Mesendoderm (in vitro differentiated cells): ENCODE measurements at places on chromosomes 2 and 18.

DNA sequence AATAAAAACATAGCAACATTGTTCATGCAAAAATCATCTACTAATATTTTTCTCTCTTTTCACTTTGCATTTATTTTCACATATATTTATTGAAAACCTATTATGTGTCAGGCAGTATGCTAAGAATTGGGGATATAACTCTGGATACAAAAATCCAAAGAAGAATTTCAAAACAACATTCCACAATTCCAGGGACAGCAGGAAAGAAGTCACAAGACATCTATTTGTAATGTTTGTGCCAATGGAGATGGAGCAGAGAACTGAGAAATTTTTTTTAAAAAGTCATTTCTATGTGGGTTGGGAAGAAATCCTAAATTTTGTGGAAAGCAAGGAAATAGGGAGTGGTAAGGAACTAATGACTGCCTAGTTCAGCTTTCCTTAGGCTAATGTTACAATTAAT lies 128.6 kb upstream of the TLK1 start:
- H3K36me3 ChIP-seq, result no peaks in the 10 kb centered on the region
- no peak for DNase-seq
- no peak overlapping the region for H3K4me3 ChIP-seq
- H3K27me3 ChIP-seq, result no peaks in the 10 kb centered on the region

GRCh38 chr18:48835745-48836170 lies 115.0 kb downstream of the SMAD7 start:
- no peak for DNase-seq
- H3K4me3 ChIP-seq, result no peak overlapping the region
- no peaks in the 10 kb centered on the region for H3K27me3 ChIP-seq
- no peak overlapping the region for H3K27ac ChIP-seq

DNA sequence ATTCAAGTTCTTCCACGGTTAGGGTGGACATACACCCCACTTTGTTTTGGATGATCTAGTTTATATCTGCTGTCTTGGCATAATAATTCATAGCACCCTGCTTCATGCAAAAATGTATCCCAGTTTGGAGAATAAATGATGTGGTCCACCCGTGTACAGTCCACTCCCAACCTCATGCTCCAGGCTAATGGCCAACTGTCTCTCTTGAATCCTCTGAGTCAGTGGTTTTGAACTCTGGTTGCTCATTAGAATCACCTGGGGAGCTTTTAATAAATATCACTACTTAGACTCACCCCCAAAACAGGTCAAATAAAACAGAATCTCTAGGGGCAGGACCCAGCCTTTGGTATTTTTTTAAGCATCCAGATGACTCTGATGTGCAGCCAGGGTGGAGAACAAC lies 78.5 kb downstream of the SDC1 start:
- peaks cover 15% of the 10 kb centered on the region for H3K4me1 ChIP-seq
- no peak for DNase-seq
- no peak overlapping the region for H3K4me3 ChIP-seq
- H3K27me3 ChIP-seq, result no peaks in the 10 kb centered on the region
- no peak overlapping the region for H3K27ac ChIP-seq

DNA sequence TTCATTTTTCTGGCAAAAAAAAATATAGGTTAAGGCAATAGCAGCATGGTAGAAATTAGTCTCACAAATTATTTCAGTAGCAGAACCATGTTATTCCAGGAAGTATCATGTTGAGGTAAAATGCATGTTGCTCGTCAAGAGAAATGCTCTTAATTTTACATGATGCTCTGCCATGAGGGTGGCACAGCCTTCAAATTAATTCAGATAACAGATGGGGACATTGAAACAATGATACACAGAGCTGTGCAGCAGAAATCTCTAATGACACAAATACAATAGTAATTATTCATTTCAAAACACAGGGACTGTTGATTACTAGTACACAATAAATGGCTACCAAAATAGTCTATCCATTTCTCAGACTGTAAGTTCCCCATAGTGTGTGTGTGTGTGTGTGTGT lies 24.8 kb downstream of the GAREM1 start:
- H3K4me1 ChIP-seq, result no peaks in the 10 kb centered on the region
- no peak overlapping the region for H3K27ac ChIP-seq
- no peaks in the 10 kb centered on the region for H3K27me3 ChIP-seq
- no peak overlapping the region for H3K4me3 ChIP-seq
- no peaks in the 10 kb centered on the region for H3K36me3 ChIP-seq
